ENCODE measurements at places on chromosomes 6 and 20.

GRCh38 chr20:31968291-31969126 lies 558 bp downstream of the XKR7 start:
- DNase-seq: peak; percentile 41

DNA sequence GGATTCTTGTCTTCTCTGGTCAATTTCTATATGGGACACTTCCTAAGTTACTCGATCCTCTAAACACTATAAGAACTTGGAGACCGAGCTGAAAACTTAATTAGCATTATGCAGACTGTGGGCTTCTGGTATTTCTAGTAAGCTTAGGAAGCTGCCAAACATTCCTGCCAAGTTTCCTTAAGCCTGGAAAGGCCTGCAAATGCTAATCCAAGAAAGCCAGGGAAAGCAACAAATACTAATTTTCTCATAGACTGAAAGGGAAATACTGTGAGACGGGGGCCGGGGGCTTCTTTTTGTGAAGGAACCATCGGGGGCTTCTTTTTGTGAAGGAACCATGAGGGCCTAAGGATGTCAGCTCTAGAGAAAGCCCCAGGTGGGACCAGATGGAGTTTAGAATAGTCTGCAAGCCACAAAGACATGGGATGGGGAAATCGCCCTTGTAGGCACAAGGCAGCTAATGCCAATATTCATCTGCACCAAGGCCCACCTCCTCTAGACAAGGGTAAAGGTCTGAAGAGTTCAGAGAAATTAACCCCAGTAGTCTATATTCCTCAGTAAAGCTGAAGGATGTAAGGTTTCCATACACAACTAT lies 332.4 kb upstream of the PRDM1 start:
- DNase-seq: peak; percentile 43

DNA sequence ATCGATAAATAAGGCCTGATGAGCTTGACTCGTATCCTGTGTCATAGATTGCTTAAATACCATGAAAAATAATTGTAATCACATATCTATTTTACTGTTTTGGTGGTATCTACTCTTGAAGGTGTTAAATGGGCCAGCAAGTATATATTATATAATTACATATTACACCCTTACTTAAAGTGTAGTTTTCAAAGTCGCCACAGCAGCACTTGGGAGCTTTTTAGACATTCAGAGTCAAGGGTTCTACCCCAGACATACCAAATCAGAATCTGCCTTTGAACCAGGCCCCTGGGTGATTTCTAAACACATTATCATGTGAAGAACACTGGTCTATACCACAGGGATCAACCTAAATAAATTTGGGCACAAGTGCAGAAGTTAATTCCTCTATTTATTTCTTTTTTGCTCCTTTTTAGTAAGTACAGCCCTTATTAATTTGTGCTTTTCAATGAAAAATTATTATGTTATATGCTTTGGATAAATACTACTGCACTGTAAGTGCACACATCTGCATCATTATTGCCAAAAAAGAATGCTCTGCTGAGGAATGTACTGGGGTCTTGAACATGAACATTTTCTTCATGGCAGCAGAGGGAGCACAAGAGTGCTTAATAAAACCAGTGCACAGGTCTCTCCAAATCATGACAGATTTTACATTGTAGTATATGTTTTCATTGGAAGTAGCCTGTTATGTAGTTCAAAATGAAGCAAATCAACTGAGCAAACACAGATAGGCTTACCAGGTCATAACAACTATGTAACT lies 3.1 kb upstream of the ATXN1 start:
- peak; percentile 65 for DNase-seq

- no peak for DNase-seq
Measured at GRCh38 chr6:97557355-97557754, 274.3 kb upstream of the MMS22L start.

- DNase-seq: no peak
Measured at GRCh38 chr6:80523531-80523997, 417.1 kb downstream of the BCKDHB start.

DNA sequence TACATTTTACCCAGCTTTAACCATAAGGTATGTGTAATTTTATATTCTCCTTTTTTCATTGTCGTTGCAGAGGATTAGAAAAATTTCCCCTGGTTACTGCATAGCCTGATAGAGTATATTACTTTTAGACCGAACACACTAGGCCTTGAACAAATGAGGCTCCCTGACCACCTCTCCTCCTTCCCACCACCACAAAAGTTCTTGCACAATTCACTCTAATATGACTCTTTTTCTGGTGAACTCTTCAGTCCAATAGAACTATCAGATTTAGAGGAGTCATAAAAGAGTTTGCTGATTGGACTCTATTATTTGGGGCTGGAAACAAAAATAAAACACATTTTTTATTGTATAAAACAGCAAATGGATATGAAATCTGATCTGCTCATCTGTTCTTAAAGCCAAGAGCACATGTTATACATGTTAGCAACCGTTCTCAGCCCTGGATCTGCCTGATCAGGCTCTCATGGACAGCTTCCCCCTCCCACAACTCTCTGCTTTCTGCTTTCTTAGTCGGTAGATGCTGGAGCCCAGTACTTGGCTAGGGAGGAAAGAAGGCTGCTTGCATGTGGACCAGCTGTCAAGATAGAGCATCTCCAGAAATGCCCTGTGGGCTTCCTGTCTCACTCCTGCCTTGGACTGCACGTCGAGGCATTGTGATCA lies 83.5 kb downstream of the CD164 start:
- DNase-seq: no peak

DNA sequence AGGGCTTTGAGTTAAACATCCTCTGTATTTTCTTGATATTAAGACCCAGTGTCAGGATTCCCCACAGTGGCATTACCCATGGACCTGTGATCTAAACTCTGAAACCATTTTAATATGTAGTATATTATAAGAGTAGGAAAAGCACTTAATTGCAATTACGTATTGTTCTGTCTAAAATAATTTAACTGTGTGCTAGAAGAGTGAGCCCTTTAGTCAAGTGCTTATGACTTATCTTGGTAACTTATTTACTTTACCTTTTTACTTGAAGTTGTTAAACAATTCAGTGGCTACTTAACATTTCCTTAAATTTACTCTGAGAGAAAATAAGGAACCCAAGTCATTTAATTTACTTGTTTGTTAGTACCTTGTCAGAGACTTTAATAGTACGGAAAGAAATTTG lies 173.6 kb downstream of the CDKAL1 start:
- no peak for DNase-seq

- DNase-seq: no peak
Measured at GRCh38 chr20:47817573-47817972, 32.3 kb upstream of the SULF2 start.

Measured in fibroblast of mammary gland (primary cell).